ENCODE measurements at places on chromosomes 13 and 19.
A peak's percentile ranks its signal among the peaks of the same experiment; 100 is the strongest.

GRCh38 chr13:106129273-106129672 lies 406.2 kb downstream of the EFNB2 start:
- no peak for DNase-seq

- no peak for DNase-seq
Measured at GRCh38 chr19:30535011-30535410, 162.8 kb downstream of the ZNF536 start.

DNA sequence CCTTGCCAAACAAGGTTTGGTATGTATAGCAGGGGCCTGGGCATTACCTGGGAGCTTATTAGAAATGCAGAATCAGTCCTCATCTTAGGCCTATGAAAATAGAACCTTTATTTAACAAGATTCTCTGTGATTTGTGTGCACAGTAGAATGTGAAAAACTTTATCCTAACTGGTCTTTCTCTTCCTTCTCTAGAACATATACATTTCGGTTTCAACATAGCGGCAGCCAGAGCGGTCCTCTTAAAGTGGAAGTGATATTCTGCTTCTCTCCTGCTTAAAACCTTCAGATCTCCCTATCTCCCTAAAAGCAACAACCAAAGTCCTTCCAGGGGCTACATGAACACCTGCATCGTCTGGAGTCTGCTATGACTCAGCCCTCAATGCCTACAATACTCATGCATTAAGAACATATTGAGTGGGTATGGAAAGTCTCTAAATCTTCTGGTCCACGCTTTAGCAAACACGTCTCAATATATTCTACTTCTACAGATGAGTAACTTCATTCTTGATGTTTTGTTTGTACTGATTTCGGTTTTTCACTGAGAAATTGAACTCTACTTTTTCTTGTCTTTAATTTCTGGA lies 84.5 kb downstream of the SPRY2 start:
- DNase-seq = no peak

DNA sequence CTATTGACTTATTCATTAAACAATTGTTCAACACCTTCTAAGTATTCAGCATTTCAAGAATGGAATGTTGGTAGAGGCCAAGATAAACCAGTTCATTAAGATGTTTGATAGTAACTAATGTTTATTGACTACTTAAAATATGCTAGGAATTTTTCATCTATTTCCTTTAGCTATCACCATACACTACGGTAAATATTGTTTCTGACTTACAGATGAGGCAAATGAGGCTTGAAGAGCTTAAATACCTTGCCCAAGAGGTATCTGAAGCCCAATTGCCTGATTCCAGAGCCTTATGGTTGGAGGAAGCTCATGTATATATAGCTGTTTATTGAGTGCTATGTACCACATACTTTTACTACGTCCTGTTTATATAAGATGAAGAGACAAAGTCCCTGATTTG lies 286.2 kb downstream of the NDFIP2 start:
- no peak for DNase-seq

DNA sequence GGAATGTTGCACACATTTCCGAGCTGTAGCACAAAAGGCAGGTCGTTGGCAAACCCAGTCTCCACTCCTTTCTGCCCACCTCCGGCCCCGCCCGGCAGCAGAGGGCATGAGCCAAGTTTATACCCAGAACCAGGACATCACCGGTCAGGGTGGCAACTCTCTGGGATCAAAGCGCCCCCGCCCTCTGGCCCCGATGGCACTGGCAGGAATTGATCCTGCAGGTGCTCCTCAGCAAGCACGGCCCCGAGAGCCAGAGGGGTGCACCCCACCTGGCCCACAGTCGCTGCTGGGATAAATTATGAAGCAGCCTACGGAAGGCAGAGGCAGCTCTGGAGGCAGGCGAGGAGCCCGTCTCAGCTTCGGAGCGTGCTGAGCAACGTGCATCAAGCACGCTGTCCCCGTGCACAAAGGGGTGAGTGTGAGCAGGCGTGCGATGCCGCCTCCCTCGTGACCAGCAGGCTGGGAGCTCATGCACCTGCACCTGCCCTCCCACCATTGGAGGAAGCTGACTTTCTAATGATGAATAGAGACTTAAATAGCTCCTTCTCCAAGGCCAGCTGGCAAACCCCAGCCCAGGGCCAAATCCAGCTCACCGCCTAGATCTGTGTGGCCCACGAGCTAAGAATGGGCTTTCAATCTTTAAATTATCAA lies 25.7 kb downstream of the SHC2 start:
- DNase-seq = no peak

GRCh38 chr19:56350416-56351045 lies 35.9 kb upstream of the ZSCAN5A start:
- DNase-seq = peak; percentile 37
